B cell (primary cell): ENCODE measurements at places on chromosomes 3 and 15.

DNA sequence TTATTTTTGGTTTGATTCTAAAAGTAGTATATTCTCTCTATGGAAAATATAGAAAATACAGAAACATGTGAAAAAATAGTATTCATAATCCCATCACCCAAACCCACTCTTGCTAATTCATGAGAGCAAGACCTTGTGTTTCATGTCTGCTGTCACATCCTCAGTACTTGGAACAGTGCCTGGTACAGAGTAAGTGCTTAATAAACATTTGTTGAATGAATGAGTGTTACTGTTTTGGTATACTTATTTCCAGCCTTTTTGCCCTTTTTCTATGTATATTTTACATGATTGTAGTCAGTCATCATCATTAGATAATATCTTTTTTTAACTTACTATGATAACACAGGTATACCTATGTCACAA lies 59.3 kb downstream of the IL16 start:
- DNase-seq, result no peak

DNA sequence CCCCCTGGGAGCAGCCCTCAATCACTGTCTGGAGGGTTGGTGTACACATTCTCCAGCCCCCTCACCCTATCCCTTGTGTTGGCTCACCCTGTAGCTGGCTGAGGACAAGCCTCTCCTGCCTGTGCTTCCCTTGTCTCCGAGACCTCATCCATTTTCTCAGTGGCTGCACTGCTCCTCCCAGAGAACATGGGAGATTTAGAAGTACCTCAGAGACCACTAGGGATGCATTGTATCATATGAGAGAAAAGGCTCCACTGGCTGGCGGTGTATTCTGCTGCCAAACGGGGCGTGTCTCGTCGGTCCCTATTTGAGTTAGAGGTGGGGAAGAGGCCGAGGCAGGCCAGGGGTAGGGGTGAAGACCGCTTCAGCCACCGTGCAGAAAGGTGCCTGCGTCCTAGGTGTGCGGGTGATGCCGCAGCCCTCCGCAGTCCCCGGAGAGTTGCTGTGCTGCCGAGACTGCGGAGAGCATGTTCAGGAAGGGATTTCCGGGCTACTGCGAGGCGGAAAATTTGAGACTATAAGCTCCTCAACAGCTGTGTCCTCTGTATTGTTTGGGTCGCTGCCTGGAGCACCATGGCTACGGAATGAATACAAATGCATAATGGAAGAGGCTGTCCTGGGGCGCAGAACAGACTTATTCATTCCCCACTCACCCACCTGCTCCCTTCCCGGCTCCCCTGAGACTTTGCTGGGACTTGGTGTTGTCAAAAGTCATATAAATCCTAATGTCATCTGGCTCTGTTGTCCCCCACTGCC lies 43.8 kb downstream of the SPSB4 start:
- no peak for DNase-seq

DNA sequence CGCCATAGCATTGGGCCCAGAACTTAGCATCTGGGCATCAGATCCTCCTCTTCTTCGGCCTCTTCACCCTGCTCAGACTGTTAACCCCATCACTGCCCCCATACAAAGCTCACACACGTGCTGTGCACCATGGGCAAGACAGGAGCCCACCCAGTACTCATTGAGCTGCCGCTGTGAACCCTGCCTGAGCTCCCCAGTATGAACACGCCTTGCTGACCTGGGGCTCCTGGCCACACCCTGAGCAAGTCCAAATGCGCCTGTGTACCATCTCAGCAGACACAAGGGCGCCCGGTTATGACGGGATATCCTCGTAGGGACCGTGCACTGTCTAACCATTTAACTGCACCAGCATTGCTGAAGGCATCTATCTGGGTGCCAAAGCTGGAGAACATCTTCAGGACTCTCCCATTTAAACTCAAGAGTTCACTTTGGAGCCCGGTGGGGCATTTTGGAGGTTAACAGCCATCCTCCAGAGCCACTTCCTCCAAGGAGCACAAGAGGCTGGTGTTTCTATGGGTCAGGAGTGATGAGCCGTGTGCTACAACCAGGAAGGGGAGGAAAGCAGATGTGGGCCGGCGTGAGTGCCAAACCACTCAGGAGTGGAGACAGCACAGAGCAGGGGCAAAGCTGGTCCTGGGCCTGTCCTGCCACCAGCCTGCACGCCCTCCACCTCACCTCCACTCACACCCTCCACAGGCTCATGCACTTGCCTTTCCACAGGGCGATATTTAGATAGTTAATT lies 12.1 kb downstream of the PRR23E start:
- no peak for DNase-seq

DNA sequence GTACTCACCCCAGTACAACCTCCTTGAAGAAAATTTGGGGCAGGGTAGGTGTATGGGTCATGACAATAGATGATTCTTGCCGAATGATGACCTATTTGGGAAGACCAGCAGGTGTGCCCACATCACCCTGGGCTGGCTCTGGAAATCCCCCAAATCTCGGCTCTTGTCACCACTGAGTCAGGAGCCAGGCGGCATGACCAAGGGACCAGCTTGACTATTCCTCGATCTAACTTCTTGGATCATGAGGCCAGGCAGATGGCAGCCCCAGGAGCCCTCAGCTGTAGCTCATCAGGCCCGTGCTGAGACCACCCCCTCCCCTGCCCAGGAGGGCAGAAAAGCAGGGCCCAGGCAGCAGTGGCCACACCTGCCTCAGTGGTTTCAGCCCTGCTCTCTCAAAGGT lies 9.2 kb upstream of the MUC4 start:
- no peak for DNase-seq

DNA sequence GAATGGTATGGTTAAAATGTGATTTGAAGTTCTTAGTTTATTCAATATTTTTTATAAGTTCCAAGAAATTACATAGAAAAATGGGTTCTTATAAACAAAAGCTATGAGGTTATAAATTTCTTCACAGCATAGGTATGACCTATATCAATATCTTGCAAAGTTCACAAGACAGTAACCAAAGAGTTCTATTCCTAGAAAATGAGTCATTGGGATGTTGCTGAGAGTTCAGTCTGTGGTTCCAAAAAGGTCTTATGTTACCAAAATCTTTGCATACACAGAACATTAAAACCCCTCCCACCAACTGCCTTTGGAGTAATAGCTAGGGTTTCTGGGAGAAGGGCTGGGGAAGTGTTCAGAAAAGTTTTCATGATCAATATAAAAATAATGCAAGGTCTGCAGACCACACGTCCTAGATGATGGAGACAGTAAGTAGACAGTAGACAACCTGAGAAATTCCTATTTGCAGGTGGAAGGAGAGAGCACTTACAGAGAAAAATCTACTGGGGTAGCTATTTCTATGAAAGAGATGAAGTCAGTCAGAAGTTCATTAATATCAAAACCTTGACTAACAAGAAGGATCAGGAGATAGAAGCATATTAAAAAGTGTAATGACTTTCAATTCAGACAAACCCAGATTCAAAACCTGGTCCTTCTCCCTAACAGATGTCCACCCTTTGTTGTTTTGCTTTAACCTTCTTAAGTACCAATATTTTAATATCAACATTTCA lies 279.3 kb downstream of the KCNH8 start:
- no peak for DNase-seq

- DNase-seq, result no peak
These were observed 32.4 kb downstream of the DZIP1L start for GRCh38 chr3:138082992-138083386.

- DNase-seq, result no peak
These were observed 88.2 kb upstream of the FLNB start for GRCh38 chr3:57919987-57920386.

DNA sequence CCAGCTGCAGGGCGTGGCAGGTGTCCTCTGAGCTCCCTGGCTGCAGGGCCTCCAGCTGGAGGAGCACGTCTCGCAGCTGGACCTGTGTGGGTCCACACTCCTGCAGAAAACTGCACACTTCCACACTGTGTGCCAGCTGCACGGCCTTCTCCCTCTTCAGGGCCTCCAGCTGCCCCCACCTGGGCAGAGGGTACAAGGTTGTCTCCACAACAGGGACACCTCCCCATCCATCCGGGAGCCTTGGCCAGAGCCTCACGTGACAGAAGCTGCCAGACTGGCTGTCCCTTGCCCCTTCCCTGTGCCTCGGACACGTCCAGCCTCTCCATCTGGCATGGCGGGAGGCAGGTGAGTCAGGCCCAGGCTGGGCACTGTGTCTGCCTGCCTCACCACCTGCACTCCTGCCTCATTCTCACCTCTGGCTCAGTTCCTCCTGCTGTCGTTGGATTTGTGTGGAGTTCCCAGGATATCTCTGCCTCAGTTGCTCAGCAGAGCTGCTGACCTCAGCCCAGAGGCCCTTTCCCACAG lies 14.5 kb downstream of the SPTBN5 start:
- DNase-seq, result no peak

DNA sequence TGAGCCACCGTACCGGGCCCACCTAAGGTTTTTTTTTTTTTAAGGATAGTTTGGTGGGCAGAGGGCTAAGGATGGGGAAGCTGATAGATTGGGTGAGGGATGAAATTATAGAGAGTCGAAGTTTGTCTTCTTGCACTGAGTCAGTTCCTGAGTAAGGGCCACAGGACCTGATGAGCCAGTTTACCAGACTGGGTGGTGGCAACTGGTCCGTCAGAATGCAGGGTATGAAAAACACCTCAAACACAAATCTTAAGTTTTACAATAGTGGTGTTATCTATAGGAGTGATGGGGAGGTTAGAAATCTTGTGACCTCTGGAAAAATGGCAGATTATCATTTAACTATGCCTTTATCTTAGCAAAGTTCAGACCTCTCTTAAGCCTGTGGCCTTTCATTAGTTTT lies 2.8 kb downstream of the ZNF860 start:
- no peak for DNase-seq

GRCh38 chr3:159928071-159928491 lies 60.6 kb upstream of the IL12A start:
- DNase-seq, result no peak

GRCh38 chr3:107965136-107965655 lies 125.6 kb downstream of the CD47 start:
- no peak for DNase-seq

GRCh38 chr3:46365041-46365440 lies 5.7 kb upstream of the CCR5 start:
- no peak for DNase-seq

GRCh38 chr15:78216276-78217104 lies 17.9 kb downstream of the ACSBG1 start:
- no peak for DNase-seq

DNA sequence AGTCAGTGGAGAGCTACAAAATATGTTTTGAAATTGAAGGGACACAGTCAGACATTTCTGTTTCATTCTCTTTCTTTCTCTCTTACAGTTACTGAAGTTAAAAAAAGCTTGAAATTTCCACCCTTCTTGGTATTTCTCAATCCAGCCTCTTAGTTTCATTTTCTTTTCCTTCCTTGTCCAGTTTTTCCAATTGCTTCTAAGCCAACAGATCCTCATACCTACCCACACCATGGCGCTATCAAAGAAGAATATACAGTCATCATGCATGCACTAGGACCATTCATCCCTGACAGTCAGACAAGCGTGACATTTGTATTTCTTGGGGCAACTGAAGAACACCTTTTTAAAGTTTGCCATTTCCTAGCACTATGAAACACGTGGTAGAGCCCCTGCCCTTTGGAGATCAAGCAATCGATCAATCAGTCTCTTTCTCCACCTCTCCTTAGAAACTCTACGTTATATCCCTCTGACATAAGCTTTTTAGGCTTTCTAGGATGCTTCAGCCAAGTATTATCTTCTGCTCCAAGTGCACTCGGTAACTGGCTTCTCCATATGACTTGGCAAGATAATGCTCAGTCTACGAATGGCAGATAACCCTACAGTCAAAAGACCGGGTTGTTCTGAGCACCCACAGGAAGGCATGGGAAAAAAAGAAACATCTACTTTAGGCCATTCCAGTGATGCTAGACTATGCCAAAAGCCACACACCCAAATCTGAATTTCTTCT lies 65.4 kb downstream of the FBN1 start:
- no peak for DNase-seq

- peak; percentile 63 for DNase-seq
These were observed 31.7 kb upstream of the CYP11A1 start for GRCh38 chr15:74399100-74399499.

GRCh38 chr3:20201143-20201542 lies 15.1 kb upstream of the SGO1 start:
- no peak for DNase-seq

- no peak for DNase-seq
These were observed 11.4 kb downstream of the ACAA1 start for GRCh38 chr3:38125305-38126120.

DNA sequence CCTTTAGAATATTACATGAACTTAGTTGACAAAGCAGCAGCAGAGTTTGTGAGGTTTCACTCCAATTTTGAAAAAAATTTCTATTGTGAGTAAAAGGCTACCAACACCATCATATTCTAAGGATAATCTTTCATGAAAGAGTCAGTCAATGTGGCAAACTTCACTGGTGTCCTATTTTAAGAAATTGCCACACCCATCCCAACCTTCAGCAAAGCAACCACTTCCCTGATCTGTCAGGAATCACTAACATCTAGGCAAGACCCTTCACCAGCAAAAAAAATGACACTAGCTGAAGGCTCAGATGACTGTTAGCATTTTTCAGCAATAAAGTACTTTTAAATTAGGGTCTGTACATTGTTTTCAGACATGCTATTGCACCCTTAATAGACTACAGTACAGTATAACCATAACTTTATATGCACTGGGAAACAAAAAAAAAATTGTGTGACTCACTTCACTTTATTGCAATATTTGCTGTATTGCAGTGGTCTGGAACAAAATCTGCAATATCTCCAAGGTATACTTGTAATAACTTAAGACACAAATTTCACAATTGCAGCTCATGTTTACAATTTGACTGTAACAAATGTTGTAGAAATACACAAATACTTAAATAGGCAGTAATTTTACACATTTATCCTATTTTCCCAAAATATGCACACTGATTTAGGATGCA lies 38.9 kb upstream of the ALCAM start:
- no peak for DNase-seq

DNA sequence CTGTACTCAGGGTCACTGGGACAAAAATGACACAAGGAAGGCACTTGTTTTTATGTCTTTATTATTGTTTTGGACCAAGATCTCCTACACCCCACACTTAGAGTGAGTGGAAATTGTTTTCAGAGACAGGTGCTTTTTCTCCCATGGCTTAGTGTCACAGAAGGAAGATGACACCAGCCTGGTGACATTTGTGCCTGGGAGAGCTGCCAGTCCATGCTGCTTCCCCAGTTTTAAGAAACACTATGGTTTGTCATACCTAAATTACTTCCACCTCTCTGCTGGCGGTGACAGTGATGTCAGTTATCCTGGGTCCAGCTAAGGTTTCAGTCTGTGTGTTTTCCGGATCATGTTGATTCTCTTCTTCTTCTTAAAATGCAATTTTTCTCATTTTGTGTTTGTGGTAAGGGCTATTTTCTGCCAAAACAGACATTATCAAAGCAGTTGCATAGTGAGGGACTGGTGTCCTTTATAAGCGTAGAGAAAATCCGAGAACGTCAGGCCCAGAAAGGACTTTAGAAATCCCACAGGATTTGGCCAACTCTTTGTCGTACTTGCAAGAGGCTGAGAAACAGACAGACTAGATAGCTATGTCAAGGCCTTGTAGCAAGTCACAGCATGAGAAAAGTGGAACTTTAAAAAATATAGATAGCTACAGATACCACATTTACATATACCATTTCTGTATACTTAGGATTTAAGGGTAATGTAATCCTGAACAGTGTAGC lies 149.5 kb downstream of the TP63 start:
- DNase-seq, result no peak

- DNase-seq, result no peak
These were observed 24.4 kb upstream of the TGFBR2 start for GRCh38 chr3:30581982-30582381.
